GM12878 (cell line): ENCODE measurements at places on chromosomes 16 and 17. TPM values are rescaled to one million over a fixed set of nuclear protein-coding genes. Genes with fewer than 3 reads are reported as not detected.
A peak's percentile ranks its signal among the peaks of the same experiment; 100 is the strongest.

The METTL9 gene
- 90.0 and 98.5 TPM in 2 replicates for total RNA-seq

The C16orf54 gene
- total RNA-seq: 10.9 and 11.0 TPM in 2 replicates

DNA sequence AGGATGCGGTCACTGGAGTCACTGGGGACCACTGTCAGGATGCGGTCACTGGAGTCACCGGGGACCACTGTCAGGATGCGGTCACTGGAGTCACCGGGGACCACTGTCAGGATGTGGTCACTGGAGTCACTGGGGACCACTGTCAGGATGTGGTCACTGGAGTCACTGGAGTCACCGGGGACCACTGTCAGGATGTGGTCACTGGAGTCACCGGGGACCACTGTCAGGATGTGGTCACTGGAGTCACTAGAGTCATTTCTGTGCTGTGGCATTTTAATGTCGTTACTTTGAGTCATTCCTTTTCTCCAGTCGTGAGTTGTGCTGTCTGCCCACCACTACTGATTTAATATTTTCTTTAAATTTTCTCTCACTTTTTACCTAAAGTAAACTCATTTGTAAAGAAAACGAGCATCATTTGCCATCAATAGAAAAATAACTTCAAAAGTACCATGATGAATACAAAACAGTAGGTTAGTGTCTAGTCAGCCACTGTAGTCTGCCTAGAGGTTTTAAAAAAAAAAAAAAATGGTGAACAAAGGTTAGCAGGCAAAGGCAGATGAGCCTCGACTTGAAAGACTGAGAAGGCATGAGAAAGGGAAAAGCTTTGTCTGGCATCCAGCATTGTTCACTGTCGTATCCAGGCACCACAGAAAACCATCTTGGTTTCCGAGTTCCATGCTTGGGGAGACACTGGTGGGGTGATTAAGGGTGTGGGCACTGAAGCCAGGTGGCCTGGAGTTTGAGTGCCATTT, 346.6 kb downstream of the SNX29 start:
- H3K27me3 ChIP-seq: no peaks in the 10 kb centered on the region
- DNase-seq: peak; percentile 43
- H3K36me3 ChIP-seq: no peaks in the 10 kb centered on the region

DNA sequence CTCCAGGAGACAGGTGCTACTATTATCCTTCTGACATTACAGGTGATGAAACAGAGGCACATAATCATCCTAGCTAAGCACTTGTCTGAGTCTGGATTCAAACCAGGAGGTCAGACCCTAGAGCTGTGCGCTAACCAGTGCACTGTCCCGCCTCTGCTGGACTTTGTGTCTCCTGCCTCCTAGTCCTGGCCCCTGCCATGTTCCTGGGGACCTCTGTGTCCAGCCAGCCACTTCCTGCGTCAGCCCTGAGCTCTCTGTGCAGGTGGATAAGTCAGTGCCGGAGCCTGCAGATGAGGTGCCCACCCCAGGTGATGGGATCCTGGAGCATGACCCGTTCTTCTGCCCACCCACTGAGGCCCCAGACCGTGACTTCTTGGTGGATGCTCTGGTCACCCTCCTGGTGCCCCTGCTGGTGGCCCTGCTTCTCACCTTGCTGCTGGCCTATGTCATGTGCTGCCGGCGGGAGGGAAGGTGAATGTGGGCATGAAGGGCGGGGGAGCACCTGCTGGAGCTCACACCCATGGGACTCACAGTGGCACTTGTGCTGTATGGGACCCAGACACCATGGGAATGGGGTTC, 4.2 kb downstream of the SGCA start:
- H3K27ac ChIP-seq: no peak overlapping the region
- H3K27me3 ChIP-seq: no peaks in the 10 kb centered on the region
- H3K4me1 ChIP-seq: peaks cover 15% of the 10 kb centered on the region
- no peak overlapping the region for H3K4me3 ChIP-seq

GRCh38 chr17:73549841-73550430, 94.3 kb downstream of the SDK2 start:
- no peak overlapping the region for H3K4me3 ChIP-seq
- no peaks in the 10 kb centered on the region for H3K4me1 ChIP-seq
- H3K27ac ChIP-seq: no peak overlapping the region

DNA sequence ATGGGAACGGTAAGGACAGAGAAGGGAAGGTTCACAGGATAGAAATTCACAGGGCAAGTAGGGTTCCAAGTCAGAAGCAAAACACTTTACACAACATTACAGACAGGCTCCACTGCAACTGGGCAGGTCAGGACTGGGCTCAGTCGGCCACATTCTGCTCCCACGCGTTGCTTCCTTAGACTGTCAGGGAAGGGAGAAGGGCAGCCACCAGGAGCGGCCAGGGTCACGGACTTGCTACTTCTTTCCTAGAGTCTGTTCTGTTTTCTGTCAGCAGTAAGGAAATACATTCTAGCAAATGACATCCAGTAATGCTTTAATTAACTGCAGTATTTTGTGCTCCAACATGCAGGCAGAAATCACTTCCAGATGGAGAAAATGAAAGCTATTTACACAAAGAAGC, 160.3 kb upstream of the RPH3AL start:
- H3K27me3 ChIP-seq: no peaks in the 10 kb centered on the region
- no peak for DNase-seq
- no peak overlapping the region for H3K4me3 ChIP-seq
- no peak overlapping the region for H3K27ac ChIP-seq

DNA sequence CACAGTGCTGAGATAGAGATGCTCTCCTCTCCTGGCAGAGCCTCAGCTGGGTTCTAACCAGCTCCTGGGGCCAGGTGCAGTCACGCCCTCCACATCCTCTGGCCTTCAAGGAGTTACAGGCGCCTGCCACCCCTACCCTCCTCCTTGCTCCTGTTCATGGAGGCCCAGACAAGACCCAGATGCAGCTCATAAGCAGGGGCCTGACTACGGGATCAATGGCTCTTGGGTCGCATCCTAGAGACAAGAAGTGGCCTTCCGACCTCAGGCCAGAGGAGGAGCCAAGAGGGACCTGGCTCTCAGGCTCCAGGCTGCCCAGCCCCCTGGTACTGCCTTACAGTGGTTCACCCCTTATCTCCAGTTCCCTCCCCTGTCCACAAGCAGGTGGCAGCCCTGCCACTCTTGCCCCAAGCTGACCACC, 23.0 kb downstream of the ARHGAP27 start:
- no peak for DNase-seq
- peak overlapping the region; percentile 92 for H3K27ac ChIP-seq
- no peaks in the 10 kb centered on the region for H3K27me3 ChIP-seq
- H3K4me1 ChIP-seq: peaks cover 45% of the 10 kb centered on the region

The BCL7C gene
- total RNA-seq: 20.2 and 20.3 TPM in 2 replicates

The SMTNL2 gene
- total RNA-seq: not detected in 2 replicates

The TRIM47 gene
- 8.6 and 9.8 TPM in 2 replicates for total RNA-seq

- H3K36me3 ChIP-seq: no peaks in the 10 kb centered on the region
- peaks cover 1% of the 10 kb centered on the region for H3K27me3 ChIP-seq
- DNase-seq: peak; percentile 40
- H3K4me1 ChIP-seq: peaks cover 18% of the 10 kb centered on the region
Observed at GRCh38 chr17:81967533-81968395, 6.8 kb upstream of the NOTUM start.

The C16orf89 gene
- not detected in 2 replicates for total RNA-seq

DNA sequence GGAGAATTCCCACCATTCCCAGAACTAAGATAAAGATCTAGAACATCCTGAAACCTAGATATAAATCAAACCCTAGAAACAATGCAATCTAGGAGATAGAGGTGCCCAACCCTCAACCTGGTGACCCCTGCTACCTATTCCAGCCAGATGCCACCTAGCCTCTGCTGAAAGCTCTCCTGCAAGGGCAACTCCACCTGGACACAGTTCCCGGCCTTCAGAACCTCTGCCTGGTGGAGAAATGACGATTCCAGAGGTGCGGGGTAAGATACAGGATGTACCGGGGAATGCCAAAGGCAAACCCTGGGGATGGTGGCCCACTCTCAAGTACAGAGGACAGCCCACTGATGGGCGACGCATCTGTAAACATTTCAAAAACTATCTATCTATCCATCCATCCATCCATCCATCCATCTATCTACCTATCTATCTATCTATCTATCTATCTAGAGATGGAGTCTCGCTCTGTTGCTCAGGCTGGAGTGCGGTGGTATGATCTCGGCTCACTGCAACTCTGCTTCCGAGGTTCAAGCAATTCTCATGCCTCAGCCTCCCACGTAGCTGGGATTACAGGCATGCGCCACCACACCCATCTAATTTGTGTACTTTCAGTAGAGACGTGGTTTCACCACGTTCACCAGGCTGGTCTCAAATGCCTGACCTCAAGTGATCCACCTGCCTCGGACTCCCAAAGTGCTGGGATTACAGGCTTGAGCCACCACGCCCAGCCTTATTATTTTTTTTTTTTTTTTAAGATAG, 19.0 kb downstream of the MEAK7 start:
- no peaks in the 10 kb centered on the region; the same call in 1 of the 2 replicates for H3K36me3 ChIP-seq
- no peak for DNase-seq
- H3K4me1 ChIP-seq: no peaks in the 10 kb centered on the region
- H3K27ac ChIP-seq: no peak overlapping the region
- H3K27me3 ChIP-seq: no peaks in the 10 kb centered on the region
- H3K4me3 ChIP-seq: no peak overlapping the region

GRCh38 chr16:68750193-68750695, 13.2 kb downstream of the CDH1 start:
- H3K27me3 ChIP-seq: no peaks in the 10 kb centered on the region
- peaks cover 15% of the 10 kb centered on the region for H3K4me1 ChIP-seq
- no peak overlapping the region for H3K27ac ChIP-seq
- no peaks in the 10 kb centered on the region for H3K36me3 ChIP-seq
- DNase-seq: no peak

DNA sequence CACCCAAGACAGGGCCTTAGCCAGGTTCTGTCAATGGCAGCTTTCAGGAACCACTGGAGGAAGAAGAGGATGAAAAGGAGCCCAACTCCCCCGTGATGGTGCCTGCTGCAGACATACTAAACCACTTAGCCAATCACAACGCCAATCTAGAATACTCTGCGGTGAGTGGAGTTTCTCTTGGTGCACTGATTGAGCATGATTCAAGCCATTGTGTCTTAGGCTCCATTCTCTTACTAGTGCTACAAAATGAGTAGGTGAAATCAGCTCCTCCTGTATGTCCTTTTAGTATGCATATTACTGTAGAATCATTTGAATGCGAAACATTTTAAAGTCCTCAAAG, 1.4 kb downstream of the SETD6 start:
- H3K36me3 ChIP-seq: peaks cover 20% of the 10 kb centered on the region
- H3K4me1 ChIP-seq: peaks cover 43% of the 10 kb centered on the region
- H3K27me3 ChIP-seq: no peaks in the 10 kb centered on the region
- no peak for DNase-seq

The ENPP7 gene
- total RNA-seq: 0.21 and 0.41 TPM in 2 replicates

- no peaks in the 10 kb centered on the region for H3K4me1 ChIP-seq
- H3K4me3 ChIP-seq: no peak overlapping the region
- no peak overlapping the region for H3K27ac ChIP-seq
- DNase-seq: no peak
- no peaks in the 10 kb centered on the region for H3K36me3 ChIP-seq
- peaks cover 2% of the 10 kb centered on the region; the same call in 1 of the 2 replicates for H3K27me3 ChIP-seq
Observed at GRCh38 chr16:84884596-84885341, 65.0 kb downstream of the CRISPLD2 start.

The NPIPB9 gene
- total RNA-seq: 0.80 and 1.6 TPM in 2 replicates
